Fibroblast of mammary gland (primary cell): ENCODE measurements at places on chromosomes 11 and 22.

DNA sequence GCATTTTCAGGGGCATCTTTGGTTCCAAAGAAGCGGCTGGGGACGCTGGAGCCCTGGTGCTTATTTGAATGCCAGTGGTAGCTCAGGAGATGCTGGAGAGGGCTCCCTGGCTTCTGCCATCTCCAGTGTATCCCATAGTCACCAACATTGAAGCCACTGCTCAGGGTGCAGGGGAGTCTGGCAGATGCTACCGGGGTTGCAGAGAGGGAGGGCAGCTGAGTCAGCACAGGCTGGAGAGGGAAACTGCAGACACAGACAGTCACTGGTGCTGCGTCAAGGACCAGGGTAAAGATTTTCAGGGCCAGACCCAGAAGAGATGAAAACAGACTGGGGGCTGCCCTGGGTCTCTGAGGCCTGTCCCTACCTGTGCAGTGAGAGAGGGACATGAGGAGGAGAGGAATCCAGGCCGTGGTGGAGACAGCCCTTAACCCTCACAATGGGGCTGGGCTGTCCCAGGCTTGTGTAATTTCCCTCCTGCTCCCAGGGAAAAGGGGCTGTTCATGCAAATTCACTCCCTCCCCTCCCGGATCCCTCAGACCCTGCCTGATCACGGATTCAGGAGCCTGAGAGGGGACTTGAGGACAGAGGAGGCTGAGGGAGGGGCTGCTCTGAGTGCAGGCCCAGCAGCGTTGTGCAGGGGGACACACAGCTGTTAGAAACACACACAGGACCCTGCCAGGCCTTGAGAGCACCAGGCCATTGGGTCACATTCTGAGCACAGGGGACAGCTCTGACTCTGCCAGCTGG is 126.9 kb upstream of the GRK3 start:
- DNase-seq = no peak

GRCh38 chr22:22818861-22819855 is 68.5 kb upstream of the IGLL5 start:
- DNase-seq = no peak

DNA sequence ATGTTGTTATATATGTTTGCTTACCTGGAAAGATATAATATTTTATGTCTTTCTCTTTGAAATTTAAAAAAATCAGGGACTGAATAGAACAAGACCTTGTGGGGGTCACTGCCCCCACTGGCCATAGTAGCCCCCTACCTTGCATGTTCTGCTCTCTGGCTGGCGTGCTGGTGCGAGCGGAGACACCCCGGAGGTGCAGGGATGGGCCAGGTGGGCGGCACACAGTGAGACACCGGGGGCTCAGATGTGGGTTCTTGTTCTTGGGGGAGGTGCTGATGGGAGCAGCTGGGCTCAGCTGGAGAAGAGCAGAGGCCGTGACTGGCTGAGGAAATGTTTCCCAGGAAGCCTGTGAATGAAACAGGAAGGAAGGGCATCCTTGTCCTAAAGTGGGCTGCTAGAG is 20.2 kb downstream of the GAB4 start:
- no peak for DNase-seq

GRCh38 chr22:26852176-26852575 is 194.8 kb downstream of the MIAT start:
- no peak for DNase-seq

DNA sequence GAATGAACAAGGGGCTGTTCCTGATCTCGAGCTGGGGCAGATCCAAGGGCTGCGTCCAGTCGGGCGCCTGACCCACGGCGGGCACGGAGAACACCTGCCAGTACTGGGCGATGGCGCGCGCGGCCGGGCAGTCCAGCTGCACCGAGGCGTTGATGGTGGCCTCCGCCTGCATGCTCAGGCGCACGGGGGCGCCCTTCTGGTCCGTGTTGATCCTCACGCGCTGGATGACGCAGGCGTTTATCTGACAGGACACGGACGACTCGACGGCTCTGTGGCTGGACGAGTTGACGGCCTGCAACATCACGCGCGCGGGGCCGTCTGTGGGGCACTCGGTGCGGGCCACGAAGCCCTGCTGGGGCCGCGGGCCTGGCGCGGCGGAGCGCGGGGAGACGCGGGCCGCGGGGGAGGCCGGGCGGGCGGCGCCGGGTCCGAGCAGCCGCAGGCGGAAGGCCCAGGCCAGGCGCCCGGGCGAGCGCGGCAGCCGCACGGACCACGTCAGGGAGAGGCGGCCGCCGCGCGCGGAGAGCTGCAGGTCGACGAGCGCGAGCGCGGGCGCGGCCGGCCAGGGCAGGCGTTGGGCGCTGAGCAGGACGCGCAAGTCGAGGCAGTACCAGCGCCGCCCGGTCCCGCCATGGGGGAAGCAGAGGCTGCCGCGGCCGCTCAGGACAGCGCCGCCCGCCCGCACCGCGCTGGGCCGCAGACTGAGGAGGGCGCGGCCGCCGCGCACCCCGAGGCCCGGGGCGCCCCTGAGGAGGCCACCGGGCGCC is 511 bp downstream of the PKDREJ start:
- DNase-seq = peak; percentile 65
